Naive thymus-derived CD8-positive, alpha-beta T cell (primary cell): ENCODE measurements at places on chromosomes 7 and 10.

DNA sequence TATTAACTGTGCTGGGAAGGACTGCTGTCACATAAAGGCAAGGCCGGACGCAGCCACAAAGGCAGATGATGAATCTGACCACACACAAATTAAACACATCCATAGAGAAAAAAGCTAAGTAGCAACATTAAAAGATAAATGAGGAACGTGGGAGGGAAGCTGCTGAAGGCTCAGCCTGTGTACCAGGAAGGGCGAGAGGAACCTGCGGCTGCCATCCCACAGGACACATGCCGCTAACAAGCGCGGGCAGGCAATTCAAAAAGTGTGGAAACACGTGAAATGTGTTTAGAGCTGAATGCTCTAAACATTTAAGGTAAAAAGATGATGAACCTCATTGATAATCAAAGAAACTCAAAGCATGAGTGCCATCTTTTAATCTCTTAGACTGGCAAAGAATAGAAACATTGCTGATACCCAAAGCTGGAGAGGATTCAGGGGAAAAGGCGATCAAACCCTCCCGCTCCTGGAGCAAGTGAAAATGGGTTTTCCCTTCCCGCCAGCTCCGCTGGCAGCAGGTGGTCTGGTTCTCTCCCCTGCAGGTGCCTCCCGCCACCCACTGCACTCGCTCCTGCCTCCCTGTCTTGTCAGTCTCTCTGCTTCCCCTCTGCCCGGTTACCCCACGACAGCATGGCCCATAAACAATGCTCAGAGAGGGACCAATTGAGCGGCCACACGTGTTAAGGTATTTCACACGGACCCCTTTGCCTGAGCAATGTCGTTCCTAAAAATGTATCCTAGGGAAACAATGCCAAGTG lies 4.2 kb downstream of the STK32C start:
- DNase-seq, result no peak

DNA sequence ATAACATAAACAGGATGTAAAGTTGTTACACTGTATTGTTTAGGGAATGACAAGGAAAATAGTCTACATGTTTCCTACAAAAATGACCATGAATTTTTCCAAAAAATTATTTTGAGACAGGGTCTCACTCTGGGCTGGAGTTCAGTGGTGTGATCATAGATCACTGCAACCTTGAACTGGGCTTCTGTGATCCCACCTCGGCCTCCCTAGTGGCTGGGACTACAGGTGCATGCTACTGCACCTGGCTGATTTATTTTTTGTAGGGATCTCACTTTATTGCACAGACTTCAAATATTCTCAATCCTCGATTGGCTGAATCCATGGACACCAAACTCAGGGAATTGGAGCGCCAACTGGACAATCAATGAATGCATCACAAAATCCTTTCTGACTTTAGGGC lies 6.6 kb downstream of the CHCHD2 start:
- DNase-seq, result no peak

GRCh38 chr7:88217675-88218428 lies 2.0 kb downstream of the SRI start:
- DNase-seq, result no peak

DNA sequence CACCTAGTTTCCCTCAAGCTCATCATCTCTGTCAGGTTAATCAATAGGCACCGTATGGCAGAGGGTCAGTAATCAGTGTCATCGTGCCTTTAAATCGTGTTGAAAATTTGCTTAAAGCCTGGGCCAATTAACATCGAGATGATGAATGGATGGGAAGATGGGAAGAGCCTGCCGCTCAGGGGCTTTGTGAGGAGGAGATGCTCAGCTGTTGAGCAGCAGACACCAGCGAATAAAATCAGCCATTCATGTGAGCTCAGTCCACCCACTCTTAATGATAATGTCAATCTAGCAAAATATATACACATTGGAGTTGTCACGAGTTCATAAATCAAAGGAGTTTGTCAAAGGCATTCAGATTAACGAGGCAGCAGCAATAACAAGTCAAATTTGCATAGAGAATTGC lies 97.7 kb downstream of the BTRC start:
- DNase-seq, result no peak

DNA sequence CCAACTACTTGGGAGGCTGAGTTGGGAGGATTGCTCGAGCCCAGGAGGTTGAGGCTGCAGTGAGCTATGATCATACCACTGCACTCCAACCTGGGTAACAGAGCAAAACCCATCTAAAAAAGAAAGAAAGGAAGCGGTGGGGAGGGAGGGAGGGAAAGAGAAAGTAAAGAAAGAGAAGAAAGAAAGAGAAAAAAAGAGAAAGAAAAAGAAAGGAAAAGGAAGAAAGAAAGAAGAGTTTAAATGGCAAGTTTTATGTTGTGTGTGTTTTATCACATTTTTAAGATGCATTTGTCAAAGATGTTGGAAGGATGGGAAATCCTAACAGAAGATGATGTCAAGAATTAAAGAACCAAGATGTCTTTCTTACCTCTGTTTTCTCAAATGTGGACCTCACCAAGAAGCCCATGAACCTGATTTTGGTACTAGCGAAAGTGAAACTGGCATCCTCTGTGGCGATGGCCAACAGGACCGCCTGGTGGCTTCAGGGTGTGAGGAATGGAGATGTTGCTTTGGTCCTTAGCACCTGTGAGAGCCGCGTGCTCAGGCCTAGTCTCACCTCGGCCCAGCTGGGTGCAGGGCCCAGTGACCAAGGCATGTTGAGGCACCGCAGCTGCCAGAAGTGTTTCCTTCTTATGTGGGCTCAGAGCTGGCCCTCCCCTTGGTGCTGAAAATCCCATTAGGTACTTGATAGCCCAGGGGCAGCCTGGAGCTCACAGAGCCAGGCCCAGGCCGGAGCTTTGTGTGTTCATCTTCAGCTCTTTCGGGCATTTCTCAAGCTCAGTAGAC lies 9.8 kb downstream of the UCMA start:
- no peak for DNase-seq

DNA sequence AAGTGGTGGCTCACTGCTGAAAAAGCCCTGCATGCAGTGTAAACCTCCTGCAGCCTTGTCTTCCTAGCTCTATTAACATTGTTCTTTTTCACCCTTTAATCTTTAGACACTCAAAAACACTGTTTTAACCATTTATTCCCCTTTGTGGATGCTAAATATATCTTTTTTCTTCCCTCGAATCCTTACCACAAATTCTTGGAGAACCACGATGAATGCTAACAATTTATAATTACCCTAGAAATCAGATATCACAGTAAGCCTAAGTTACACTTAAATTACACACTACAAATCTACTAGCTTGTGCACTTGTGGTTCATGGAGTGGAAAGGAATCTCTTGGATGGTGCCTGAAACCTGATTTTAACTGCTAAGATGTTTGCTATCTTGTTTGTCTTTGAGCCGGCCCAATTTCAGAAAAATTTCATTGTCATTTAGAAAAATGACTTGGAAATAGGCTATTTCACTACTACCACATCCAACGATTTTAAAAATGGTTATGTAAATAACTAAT lies 125.1 kb upstream of the NOBOX start:
- no peak for DNase-seq

DNA sequence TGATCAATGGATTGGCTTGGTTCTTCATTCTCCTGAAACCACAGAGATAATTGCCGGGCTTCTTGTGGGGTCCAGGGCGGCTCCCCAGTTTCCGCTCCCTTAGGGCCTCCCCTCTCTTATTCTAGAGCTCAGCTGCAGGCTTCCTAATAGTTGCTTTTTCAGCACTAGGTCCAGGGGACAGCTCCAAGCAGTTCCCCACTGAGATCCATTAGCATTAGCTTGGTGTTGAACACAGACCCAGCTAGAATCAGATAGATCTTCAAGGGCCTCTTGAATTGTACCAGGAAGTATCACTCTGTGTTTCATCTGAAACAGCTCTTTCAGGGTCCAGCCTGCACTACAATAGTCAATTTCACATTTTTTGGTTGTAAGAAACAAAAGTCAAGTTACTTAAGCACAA lies 238.7 kb downstream of the SEC23IP start:
- no peak for DNase-seq
